Fibroblast of gingiva (primary cell): ENCODE measurements at places on chromosomes 2 and 18.
A peak's percentile ranks its signal among the peaks of the same experiment; 100 is the strongest.

- no peak for DNase-seq
Observed at GRCh38 chr2:89850881-89851582, 1159.6 kb downstream of the RPIA start.

- no peak for DNase-seq
Observed at GRCh38 chr2:179927041-179927440, 65.6 kb upstream of the ZNF385B start.

- no peak for DNase-seq
Observed at GRCh38 chr2:222641336-222641735, 14.6 kb downstream of the FARSB start.

- DNase-seq = peak; percentile 98
Observed at GRCh38 chr2:215435870-215436704, at the start of gene FN1. TSS of gene FN1 (minus strand) at chr2:215436068. CDS start at chr2:215435802, 266 bp downstream.

- no peak for DNase-seq
Observed at GRCh38 chr18:56715121-56715520, 64.0 kb downstream of the WDR7 start.

- no peak for DNase-seq
Observed at GRCh38 chr2:119354860-119355259, 11.8 kb downstream of the C2orf76 start.

DNA sequence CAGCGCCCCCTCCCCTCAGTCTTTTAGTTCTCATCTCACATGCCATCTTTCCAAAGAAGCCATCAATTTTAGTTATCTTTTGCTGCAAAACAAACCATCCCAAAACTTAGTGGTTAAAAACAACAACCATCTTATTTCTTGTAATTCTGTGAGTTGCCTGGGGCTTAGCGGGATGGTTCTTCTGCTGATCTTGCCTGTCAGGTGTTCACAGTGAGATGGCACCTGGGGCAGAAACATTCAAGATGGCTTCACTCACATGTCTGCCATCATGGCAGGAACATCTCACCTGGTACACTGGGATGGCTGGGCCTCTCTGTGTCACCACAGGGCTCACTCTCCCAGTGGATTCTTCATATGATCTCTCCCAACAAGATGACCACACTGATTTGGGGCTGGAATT is 144.5 kb upstream of the MSH6 start:
- no peak for DNase-seq

DNA sequence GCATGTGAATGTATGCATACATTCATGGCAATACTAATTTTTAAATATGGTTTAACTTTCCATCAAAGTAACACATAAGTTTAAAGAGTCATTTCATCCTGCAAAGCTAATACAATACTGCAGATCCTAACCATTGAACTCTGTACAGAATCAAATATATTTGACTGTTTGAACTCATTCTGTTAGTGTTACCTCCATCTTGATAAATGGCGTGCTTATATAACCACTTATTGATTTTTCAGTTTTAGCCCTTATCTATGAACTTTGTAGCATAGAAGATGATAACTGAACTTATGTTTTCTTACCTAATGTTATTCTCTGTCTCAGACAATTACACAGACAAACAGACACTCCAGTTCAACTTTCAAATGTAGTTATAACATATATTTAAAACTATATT is 731.0 kb upstream of the LRATD1 start:
- DNase-seq = no peak

DNA sequence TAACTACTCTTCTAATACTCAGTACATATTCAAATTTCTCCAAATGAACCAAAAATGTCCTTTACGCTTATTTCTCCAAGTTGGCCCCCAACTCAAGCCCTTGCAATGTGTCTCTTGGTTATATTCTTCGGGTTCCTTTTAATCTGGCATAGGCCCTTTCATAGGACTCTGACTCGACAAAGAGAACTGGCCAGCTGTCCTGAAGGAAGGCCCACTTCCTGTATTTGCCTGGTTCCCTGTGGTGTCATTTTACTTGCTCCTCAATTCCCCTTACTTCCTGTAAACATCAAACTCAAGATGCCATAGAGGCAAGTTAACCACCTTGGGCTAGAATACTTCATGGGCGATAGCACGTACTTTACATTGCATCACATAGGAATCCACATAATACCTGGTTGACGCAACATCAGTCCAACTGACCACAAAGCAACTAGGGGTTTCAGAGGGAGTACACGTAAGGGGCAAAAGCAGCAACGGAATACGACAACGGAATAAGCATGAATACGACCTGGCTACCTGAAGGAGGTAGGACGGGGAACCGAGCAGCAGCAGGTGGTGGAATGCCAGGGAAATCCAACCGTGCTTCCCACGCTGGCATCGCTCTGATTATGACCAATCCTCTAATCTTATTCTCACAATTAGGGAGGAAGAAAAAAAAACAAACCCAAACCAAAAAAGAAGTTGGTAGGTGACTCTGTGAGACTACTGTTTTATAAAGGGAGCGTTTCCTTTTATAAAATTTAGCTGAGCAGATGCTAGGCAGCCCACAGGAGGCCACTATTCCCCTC is 823 bp upstream of the GORASP2 start:
- no peak for DNase-seq

DNA sequence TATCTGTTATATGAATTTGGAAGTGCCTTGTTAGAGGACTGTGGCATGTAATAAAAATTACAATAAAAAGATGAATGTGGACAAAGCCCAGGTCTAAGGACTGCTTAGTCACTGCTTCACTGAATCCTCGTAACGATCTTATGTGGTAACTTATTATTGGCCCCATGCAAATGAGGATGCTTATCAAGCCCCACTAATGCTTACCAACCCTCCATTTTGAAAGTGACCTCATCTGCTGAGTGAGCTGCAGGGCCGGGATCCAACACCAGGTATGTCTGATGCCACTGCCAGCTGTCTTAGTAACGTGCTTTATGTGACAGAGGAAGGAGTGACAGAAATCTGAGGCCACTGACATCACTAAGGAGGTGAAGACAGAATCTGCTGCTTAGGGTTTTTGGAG is 65.3 kb upstream of the CCDC85A start:
- no peak for DNase-seq

GRCh38 chr2:102442967-102443828 is 20.2 kb downstream of the IL18RAP start:
- peak; percentile 4 for DNase-seq

GRCh38 chr2:98776136-98776535 is 45.2 kb upstream of the MGAT4A start:
- DNase-seq = no peak

DNA sequence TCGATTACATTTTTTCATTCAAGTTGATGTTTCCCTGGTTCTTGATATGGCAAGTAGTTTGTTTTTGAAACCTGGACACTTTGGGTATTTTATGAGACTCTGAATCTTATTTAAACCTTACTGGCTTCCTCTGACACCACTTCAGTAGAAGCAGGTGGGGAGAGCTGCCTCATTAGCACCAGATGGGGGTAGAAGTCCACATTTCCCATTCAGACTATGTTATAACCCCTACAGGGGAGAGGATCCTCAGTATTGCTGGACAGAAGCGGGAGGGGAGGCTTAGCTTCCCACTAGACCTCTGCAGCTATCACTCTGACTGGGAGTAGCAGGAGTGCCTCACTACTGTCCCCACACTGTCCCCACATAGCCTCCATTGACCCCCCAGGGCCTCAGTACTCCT is 145.3 kb upstream of the SLC35G4 start:
- no peak for DNase-seq

DNA sequence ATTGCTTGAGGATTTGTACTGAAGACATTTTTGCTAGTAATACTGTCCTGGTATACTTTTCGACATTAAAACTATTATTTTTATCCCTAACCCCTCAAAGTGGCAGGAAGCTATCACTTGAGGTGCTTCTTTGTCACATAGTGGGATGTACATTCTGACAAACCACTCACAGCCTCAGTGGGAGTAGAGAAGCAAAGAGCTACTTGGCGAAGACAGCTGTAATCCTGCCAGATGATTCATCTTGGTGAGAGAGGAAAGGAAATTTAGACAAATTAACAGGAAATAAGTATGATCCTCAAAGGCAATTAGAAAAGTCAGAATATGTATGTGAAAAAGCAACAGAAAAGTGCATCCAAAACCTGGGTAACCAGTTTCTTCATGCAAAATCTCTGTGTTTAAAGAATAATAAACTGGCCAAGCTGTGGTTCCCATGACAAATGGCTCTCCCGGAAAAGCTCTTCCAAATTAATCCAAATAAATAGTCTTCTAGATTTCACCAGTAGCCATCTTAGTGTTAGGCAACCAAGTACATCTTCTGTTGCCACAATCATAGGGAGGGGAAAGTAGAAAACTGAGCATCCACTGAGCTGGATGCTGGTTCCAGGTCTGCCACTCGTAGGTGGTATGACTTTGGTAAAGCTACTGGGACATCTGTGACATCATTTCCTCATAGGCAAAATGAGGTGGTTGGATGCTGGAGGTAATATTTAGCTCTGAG is 308.0 kb upstream of the LYPD1 start:
- no peak for DNase-seq

DNA sequence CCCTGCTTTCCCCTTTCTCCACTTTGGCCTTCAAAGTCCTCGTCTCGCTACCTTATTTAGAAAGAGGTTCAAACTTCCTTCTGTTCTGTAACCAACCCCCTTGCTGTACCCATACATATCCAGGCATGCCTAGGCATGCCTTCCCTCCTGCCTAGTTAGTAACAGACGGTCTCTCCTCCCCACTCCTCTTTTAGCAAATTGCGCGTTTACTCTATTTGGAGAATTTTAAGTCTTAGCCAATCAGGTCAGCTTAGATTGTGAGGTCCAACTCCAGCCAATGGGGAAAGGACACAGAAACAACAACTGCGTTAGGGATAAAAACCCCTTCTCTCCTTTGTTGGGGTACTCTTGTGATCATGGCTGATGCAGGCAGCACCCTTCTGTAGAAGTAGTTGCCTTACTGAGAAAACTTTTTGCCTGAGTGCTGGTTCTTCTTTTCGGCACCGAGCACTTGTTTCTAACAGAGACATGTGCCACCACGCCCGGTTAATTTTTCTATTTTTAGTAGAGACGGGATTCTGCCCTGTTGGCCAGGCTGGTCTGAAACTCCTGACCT is 85.9 kb upstream of the FOXI3 start:
- no peak for DNase-seq

GRCh38 chr2:236675526-236675925 is 105.9 kb downstream of the ACKR3 start:
- no peak for DNase-seq

GRCh38 chr18:63135101-63135500 is 184.5 kb downstream of the BCL2 start:
- DNase-seq = no peak
